Activated CD8-positive, alpha-beta memory T cell treated with anti-CD3 and anti-CD28 coated beads, Interleukin-2, amount 10 ng/mL, durations not matched to agents 7 days and 5 days (primary cell): ENCODE measurements at places on chromosomes 16 and 17. TPM values are rescaled to one million over a fixed set of nuclear protein-coding genes. Genes with fewer than 3 reads are reported as not detected.

DNA sequence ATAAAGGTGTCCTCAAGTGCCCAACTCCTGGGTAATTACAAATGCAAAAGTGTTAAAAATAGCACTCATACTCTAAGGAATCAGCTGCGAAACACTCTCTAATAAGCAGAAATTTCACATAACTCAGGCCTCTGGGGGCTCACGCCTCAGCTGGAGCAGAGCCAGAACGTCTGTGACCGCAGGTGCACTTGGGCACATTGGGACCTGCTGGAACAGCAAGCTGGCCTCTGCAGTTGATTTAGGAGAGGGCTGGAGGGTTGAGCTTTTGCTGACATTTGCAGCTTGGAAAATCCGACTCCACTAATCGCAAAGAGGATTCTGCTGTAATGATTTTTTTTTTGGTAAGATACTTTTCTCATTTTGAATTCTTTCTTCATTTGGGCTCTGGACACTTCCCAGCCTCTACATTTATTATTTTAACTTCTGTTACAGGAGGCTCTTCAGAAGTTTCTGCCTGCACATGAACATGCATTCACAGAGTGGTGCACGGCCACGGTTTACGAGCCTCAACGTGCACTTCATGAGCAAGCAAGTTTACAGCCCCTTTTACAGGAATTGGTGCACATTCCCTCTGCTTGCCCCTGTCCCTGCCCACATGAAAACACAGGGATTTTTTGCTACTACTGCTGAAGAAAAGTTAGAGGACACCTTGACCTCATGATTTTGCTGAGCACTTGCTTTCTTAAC, 4.1 kb upstream of the SNTB2 start:
- no peak for DNase-seq
- H3K4me1 ChIP-seq, result peaks cover 31% of the 10 kb centered on the region
- H3K36me3 ChIP-seq, result peaks cover 7% of the 10 kb centered on the region
- H3K4me3 ChIP-seq, result no peak overlapping the region
- no peaks in the 10 kb centered on the region for H3K27me3 ChIP-seq
- H3K27ac ChIP-seq, result no peak overlapping the region

DNA sequence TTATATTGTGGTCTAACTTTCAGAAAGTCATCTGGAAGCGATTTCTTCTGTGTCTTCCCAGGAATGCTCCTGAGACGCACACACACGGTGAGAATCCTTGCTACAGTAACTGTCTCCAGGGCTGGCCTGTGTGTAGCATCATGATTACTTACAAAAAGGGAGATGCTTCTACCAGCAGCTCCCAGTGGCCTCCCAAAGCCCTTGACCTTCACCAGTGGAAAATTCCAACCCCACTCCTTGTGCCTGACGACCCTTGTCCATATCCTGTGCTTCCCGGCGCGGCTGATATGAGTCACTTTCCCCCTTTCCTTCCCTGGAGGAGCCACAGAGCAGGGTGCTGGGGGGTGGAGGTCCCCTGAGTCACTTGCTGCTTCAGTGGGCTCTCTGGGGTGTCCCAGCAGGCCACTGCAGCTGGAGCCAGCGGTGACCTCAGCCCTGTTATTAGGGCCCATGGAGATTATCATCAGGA, 22.1 kb upstream of the NAT9 start:
- peaks cover 11% of the 10 kb centered on the region for H3K36me3 ChIP-seq
- H3K27me3 ChIP-seq, result no peaks in the 10 kb centered on the region
- H3K4me3 ChIP-seq, result no peak overlapping the region
- peaks cover 6% of the 10 kb centered on the region for H3K4me1 ChIP-seq

DNA sequence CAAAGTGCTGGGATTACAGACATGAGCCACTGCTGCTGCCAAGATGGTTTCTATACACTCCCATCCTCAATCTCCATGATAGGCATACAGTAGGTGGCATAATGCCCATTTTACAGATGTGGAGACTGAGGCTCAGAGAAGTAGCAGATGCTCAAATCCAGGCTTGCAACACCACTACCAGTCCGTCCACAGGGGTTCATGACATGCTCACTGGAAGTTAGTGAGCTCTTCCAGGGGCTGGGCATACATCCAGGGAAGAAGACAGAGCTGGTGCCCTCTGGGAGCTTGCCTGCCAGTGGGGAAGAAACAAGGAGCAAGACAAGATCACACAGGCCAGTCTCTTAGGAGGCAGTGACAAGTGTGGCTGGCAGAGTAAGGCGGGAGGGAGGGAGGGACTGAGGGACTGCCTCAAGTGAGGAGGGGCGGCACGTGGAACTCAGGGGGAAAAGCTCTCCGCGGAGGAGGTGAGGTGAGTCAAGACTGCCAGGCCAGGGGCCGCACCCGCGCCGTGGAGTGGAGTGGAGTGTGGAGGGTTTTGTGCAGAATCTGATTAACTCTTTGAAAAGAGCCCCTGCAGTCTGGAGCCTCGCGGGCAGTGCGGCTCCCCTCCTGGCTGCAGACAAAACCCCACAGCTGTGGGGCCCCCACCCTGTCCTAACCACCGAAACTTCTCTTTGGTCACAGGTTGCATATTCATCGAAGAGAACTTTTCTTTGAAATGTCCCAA, 27.9 kb downstream of the SREBF1 start:
- H3K4me3 ChIP-seq, result no peak overlapping the region
- peaks cover 25% of the 10 kb centered on the region for H3K4me1 ChIP-seq
- no peaks in the 10 kb centered on the region for H3K27me3 ChIP-seq
- DNase-seq, result peak; percentile 83
- peak overlapping the region; percentile 58 for H3K27ac ChIP-seq

GRCh38 chr16:58062821-58063220, 37.3 kb downstream of the MMP15 start:
- no peaks in the 10 kb centered on the region for H3K4me1 ChIP-seq
- no peak for DNase-seq
- no peaks in the 10 kb centered on the region for H3K27me3 ChIP-seq
- no peaks in the 10 kb centered on the region for H3K36me3 ChIP-seq

DNA sequence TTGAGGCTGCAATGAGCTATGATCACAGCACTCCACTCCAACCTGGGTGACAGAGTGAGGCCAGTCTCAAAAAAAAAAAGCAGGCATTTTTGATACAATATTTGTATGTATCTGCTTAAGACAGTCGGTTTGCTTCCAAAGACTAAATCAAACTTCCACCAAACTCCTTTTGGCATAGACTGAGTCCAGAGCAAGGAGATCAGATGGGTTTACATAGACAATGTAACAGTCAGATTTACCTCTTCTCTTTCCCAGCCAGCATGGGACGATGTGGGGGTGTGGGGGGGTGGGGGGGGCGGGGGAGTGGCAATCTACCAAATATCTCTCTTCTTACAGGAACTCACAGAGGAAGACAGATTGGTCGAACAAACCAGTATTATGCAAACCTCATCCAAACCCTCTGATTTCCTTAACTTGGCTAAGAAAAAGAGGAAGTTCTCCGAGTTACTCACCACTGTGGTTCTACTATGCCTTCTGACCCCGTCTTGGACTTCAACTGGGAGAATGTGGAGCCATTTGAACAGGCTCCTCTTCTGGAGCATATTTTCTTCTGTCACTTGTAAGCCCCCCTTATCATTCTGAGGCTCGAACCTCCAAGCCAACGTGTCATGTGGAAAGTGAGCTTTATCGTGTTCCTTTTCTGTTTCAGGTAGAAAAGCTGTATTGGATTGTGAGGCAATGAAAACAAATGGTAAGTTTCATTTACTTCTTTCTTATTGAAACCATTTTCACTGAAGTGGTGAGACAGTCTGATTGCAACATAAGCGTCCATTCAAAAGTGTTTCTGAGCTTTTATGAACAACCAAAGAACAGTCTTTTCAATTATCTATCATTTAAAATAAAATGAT, at the start of gene MILR1:
MILR1 (plus strand) TSS at position 451 of the 848 bp plus-strand sequence; CDS start at position 505, 54 bp downstream.
- no peaks in the 10 kb centered on the region for H3K36me3 ChIP-seq
- H3K27me3 ChIP-seq, result no peaks in the 10 kb centered on the region

DNA sequence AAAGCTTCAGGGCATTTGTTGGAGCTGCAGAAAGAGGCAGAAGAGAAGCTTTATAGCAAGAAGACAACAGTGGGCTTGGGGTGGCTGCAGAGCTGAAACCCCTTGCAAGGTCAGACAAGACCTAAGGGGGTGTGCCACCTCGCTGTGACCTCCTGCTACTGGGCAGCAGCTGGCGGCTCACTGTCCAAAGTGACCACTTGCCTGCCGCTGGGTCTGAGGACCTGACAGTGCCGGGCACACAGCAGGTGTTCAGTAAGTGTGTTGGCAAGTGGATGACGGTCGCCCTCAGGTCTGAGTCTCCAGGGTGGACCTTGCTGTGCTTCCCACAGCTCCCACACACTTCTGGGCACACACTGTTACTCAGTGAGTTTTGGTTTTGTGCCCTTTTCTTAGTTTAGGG, 336.5 kb downstream of the C16orf95 start:
- H3K4me1 ChIP-seq, result no peaks in the 10 kb centered on the region
- no peak overlapping the region for H3K27ac ChIP-seq
- no peaks in the 10 kb centered on the region for H3K27me3 ChIP-seq
- no peaks in the 10 kb centered on the region for H3K36me3 ChIP-seq
- DNase-seq, result no peak
- no peak overlapping the region for H3K4me3 ChIP-seq

GRCh38 chr16:19728636-19728965, 10.5 kb downstream of the IQCK start:
- no peaks in the 10 kb centered on the region for H3K27me3 ChIP-seq
- H3K27ac ChIP-seq, result no peak overlapping the region
- H3K36me3 ChIP-seq, result no peaks in the 10 kb centered on the region
- H3K4me3 ChIP-seq, result no peak overlapping the region
- peaks cover 14% of the 10 kb centered on the region for H3K4me1 ChIP-seq

GRCh38 chr16:14168146-14168545, 97.0 kb downstream of the MRTFB start:
- no peak overlapping the region for H3K4me3 ChIP-seq
- H3K27me3 ChIP-seq, result no peaks in the 10 kb centered on the region
- H3K4me1 ChIP-seq, result peaks cover 5% of the 10 kb centered on the region
- H3K36me3 ChIP-seq, result peaks cover 3% of the 10 kb centered on the region
- no peak overlapping the region for H3K27ac ChIP-seq

GRCh38 chr17:6138761-6139446, 68.7 kb downstream of the WSCD1 start:
- H3K27me3 ChIP-seq, result peaks cover 3% of the 10 kb centered on the region
- H3K4me3 ChIP-seq, result no peak overlapping the region
- DNase-seq, result no peak
- H3K27ac ChIP-seq, result no peak overlapping the region
- H3K4me1 ChIP-seq, result no peaks in the 10 kb centered on the region
- H3K36me3 ChIP-seq, result no peaks in the 10 kb centered on the region

GRCh38 chr16:50309156-50309526, 42.8 kb downstream of the ADCY7 start:
- no peak overlapping the region for H3K4me3 ChIP-seq
- no peak overlapping the region for H3K27ac ChIP-seq
- peaks cover 12% of the 10 kb centered on the region for H3K4me1 ChIP-seq
- H3K36me3 ChIP-seq, result peaks cover 30% of the 10 kb centered on the region
- no peaks in the 10 kb centered on the region for H3K27me3 ChIP-seq
- DNase-seq, result peak; percentile 38

- H3K27ac ChIP-seq, result no peak overlapping the region
- H3K4me1 ChIP-seq, result no peaks in the 10 kb centered on the region
- no peak overlapping the region for H3K4me3 ChIP-seq
- peaks cover 65% of the 10 kb centered on the region for H3K27me3 ChIP-seq
- DNase-seq, result no peak
These were observed 36.1 kb upstream of the NACA2 start for GRCh38 chr17:61627125-61627524.

GRCh38 chr16:64450177-64450576, 671.7 kb downstream of the CDH11 start:
- no peak overlapping the region for H3K27ac ChIP-seq
- no peak for DNase-seq
- no peaks in the 10 kb centered on the region for H3K4me1 ChIP-seq

Gene MYO15B
- total RNA-seq, result 25.6 TPM

Gene ZNF469
- total RNA-seq, result 0.84 TPM

Gene LUC7L3
- total RNA-seq, result 147 TPM

Gene CSH1
- not detected for total RNA-seq

Gene UNC13D
- 218 TPM for total RNA-seq
